ENCODE measurements at places on chromosomes 16 and 17.

DNA sequence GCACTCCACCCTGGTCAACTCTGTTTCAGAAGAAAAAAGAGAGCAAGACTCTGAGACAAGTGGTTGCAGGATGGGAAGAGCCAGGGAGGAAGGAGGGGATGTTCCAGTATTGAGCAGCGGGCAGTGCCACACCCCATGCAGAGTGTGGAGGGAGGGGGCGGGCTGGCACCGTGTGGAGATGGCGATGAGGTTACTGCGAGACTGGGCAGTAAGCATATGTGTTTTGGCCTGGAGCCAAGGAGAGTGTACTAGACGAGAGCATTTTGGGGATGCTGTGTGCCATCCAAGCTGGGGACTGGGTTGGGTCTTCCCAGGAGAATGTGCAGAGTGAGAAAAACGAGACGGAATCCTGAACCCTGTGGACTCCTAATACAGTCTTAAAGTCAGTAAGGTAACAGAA is 3.4 kb downstream of the TBC1D24 start:
- DNase-seq, result no peak

DNA sequence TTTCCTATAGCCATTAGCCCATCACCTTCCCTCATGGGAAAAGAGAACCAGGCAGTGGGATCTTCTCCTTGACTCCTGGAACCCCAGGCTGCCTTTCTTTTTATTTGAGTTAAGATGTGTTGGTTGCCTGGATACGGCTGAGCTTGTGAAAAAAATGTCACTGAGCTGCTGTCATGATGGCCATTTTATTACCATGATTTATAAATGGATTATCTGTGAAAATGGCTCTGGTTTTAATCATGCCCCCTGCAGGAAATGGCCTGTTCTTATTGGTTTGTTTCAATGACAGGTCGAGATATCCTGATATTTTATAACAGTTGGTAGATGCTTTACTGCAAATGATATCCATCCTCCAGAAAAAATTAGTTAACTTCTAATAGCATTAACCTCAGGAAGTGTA is 640.4 kb downstream of the CDH11 start:
- DNase-seq, result no peak

- DNase-seq, result no peak
Observed at GRCh38 chr17:60335289-60335688, 56.6 kb downstream of the USP32 start.

- DNase-seq, result no peak
Observed at GRCh38 chr17:19270704-19271611, 33.8 kb downstream of the EPN2 start.

GRCh38 chr17:43702637-43703036 is 40.9 kb upstream of the MEOX1 start:
- DNase-seq, result no peak

- DNase-seq, result no peak
Observed at GRCh38 chr17:15513856-15514459, 46.5 kb upstream of the CDRT4 start.
